ENCODE measurements at places on chromosomes 4 and X.

GRCh38 chrX:103607364-103608305 is at the start of gene TCEAL3:
TSS of gene TCEAL3 (plus strand) at chrX:103607963. CDS start at chrX:103609065, 1,102 bp downstream.
- DNase-seq = peak; percentile 80

DNA sequence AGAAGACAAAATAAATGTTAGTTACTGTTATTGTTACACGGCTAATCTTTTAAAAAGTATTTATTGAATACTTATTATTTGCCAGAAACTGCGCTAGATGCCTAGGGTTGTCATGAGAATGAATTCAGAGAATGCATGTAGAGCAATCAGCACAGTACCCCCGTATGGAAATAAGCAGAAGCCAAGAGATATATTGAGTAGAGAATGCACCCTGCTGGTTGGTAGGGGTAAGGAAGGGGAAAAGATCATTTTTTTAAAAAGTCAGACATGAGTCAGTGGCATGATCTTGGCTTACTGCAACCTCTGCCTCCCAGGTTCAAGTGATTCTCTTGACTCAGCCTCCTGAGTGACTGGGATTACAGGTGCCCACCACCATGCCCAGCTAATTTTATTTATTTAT is 13.1 kb upstream of the DRP2 start:
- no peak for DNase-seq

DNA sequence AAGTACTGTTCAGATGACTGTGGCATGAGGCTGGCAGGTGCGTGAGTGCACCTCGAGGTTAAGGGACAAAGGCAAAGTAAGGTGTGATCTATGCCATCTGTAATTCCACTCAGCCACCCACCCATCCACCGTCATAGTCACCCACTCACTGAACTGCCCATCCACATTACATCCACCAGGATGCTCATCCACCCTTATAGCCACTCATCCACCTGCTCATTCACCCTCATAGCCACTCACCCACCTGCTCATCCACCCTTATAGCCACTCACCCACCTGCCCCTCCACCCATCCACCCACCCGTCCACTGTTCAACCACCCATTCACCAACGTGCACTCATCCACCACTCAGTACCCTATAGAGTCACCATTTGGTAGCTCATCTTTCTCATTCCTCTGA is 64.1 kb upstream of the UXT start:
- no peak for DNase-seq

DNA sequence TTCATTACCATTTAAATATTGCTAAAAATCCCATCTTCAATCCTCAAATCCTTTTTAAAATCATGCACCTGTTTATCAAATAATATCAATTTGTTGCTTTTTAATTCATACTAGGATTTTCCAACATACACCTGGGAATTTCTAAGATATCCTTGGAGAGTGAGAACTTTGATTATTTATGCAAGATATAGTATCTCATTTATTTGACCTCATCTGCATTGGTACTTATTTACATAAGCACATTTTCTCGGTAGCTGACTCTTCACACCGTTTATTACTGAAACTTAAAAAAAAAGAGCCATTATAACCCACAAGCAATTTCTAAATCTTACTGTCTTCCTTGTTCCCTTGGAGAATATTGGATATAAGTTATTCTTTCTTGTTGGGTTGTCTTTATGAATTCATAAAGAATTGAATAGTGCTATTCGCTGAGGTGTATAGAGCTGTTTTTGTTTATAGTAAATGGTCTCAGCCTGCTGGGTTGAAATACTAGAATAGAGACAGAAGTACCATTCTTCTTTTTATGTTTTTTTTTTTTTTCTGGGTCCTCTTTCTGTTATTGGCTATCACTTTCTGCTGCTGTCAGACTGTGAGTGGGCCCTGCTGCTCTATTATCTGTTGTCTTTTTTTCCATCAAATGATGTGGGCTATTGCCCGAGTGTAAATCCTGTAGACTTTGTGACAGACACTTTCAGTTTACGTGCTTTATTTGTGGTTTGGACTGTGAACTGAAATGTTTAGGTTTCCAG is 2.9 kb downstream of the UGT8 start:
- peak; percentile 48 for DNase-seq

GRCh38 chrX:9088896-9089295 is 55.0 kb upstream of the FAM9B start:
- no peak for DNase-seq

- no peak for DNase-seq
Observed at GRCh38 chr4:186445040-186445439, 110.3 kb downstream of the MTNR1A start.

DNA sequence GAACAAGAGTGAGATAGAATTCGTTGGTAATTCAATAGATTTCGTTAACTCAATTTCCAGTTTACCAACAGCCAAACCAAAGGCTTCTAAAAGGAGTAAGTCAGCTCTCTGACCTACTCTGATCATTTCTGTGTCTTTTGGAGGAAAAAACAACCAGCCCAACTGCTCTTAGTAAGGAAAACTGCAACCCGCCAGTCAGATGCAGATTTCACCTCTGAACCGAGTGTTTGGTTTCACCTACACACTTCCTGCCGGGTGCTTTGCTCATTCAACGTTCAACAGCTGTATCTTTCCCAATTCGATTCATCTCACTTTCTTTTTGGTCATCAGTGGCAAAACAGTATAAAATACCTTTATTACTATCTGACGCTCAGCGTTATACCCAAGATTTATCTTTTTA is 24.5 kb downstream of the TMSB4X start:
- DNase-seq = no peak

DNA sequence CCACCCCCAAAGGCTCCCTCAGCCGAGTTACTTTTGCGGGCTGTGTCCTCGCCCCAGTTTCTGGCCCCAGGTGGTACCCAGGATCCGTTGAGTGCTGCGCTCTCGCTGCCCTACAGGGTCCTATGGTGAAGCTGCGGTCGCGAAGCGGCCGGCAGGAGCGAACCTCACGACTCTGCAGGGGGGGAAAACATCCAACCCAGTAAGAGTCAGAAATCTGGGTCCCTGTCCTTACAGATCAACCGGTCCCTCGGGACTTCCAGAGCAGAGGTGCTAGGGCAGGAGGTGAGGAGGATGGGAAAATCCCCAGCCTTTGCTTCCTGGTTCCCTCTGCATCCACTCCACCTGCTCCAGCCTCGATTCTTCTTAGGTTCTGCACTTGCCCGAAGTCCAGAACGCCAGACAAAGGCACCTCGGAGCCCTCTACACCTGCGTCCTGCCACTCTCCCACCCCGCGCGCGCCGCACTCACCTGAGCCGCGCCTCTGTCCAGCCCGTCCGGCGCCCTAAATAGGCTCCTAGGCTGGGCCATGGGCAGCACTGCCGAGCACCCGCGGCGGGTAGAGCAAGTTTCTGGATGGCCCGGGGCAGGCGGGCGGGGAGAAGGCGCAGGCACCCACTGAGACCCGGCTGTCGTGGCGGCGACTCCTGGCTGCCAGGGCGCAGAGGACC is at the start of gene HS3ST1:
TSS of gene HS3ST1 (minus strand) at position 664 of the 668 bp plus-strand sequence. CDS start 28,889 bp downstream, outside the sequence.
- DNase-seq = no peak

DNA sequence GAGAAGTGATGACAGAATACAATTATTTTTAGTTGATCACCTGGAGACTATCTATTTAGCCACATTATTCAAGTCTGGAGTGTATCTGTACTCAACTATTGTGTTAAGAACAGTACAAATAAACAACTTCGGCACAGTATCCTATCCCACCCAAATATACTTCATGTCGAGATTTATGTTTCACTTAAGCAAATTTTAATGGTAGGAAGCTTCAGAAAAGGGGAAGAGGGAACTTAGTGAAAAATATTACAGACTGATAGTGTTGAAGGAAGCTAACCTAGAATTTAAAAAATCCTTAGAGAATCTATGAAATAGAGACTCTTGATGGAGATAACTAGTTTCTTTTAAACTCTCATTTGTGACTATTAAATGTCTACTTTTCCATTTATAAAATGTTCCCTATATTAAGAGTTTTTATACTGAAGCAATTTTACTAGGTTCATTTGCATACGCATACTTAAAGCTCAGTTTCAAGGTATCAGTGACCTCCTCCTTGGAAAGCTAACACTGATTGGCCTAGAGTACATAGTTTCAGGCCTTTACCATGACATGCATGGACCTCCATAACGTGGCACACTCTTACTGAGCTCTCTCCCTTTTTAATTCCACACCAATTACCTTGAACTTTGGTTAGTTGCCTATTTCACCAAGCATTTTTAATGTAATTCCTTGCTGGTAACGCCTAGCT is 197.7 kb downstream of the CAMK2D start:
- DNase-seq = no peak

DNA sequence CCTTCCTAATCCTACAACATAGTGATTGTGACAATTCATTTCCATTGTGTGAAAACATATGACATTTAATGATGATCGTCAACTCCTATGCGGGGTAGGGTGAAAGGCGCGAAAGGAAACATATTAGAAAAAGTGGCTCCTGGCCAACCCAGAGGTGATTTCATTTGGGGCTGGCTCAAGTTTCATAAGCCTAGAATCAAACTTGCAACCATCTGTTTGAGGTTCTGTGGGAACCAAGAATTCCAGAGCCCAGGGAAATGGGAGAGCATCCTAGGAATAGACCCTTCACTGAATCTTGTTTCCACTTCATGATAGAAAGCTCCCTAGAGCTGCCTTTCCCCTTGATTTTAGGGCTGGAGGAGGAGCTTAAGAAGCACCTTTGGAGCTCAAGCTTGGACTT is 101.3 kb upstream of the EGFL6 start:
- DNase-seq = no peak

DNA sequence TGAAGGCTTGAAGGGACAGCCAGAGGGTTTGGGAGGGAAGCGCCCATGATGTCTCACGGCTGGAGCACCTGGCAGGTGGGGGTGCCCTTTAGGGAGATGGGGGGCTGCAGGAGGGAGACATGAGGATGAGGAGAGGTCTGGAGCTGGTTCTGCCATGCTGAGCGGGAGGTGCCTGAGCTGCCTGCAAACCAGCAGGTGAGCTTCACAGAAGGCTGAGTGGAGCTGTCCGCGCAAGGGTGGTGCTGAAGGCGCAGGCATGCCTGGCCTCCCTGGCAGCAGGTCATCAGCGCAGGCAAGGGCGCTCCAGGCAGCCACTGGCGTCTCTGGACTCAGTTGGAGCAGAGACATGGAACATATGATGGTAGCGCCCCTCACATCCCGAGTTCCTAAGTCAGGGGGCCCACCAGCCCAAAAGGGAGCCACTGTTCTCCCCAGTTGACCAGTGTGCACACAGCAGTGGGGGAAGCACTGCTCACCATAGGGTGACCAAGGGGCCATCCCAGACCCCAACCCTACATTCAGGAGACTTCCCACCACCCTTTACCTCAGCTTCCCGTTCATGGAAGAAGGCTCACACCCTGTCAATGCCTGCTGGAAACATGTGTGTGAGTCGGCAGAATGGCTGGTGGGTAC is 25.8 kb downstream of the ADRA2C start:
- DNase-seq = no peak

- no peak for DNase-seq
Observed at GRCh38 chr4:154691229-154691628, 52.6 kb upstream of the LRAT start.
